ENCODE measurements at places on chromosomes 16 and 17.

DNA sequence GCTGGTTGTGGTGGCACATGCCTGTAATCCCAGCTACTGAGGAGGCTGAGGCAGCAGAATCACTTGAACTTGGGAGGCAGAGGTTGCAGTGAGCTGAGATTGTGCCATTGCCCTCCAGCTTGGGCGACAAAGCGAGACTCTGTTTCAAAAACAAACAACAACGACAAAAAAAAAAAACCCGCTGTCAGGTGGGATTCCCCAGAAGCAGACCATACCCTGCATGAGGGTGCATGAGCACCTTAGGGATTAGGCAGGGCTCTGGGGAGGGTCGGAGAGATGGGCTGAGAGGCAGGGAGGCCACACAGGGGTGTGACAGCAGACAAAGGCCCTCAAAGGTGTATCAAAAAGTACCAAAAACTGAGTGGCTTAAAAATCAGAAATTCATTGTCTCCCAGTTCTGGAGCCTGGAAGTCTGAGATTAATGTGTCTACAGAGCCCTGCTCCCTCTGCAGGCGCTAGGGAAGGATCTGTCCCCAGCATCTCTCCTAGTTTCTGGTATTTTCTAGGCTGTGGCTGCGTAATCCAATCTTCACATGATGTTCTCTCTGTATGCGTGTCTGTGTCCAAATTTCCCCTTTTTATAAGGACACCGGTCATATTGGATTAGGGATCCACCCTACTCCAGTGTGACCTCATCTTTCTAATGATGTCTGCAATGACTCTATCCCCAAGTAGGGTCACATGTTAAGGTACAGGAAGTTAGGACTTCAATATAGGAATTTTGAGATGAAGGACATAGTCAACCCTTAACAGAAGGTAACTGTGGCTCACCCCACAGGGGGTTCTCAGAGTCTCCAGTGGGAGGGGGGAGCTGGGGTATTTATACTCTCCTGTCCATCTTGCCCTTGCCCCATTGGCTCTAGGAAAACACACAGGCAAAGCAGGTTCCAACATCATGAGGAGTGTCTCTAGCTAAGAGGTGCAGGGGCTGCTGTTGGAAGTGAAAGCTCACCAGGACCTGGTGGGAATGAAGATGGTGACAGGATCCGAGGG is 13.6 kb upstream of the TVP23A start:
- no peak for DNase-seq

DNA sequence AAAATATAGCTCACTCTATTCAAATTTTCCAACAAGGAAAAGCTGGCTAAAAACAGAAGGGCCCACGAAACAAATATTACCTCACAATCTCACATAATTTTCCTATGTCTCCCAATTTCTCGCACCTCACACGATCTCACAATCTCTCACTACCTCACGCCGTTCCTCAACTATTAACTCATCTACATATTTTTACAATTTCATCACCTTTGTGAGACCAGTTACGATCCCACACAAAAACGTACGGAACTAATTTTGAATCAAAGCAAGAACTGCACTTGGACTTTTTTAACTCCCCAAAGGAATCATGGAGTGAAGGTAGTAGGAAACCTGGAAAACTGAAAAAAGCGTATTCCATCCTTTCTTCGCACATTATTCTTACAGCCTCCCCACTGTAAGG is 1.1 kb downstream of the CBX1 start:
- DNase-seq: no peak

DNA sequence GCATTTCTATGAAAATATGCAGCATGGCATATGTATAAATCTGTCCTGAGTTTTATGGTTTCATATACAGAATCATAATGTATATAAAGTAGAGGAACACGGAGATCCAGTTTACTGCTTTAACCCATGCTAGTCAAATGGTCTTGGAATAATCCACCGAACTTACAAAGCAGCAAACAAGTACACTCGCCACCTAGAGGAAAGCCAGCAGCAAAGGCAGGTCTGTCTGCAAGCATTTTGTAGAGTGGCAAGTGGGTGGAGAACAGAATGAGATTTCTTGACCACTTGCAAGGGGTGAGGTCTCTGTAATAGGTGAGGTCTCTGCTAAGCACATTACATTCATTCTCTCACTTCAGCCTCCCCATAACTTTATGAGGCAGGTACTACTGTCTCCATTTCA is 308.3 kb downstream of the CA10 start:
- DNase-seq: no peak

DNA sequence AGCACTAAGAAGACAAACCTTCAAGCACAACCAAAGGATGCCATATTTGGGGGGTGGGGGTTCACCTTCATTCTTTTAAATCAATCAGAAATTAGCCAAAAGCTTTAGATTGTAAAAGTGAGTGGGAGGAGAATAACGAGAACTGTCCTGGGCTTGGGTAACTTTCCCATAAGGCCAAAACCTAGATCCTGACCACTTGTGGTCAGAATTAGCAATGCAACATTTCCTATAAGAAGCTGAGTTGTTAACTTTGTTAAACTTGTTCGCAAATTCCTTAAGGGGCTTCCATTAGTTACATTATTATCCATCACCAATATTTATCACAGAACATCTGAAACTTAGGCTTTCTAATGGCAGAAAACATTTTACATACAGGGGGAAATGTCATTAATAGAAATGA is 25.1 kb downstream of the STAT5B start:
- DNase-seq: no peak

DNA sequence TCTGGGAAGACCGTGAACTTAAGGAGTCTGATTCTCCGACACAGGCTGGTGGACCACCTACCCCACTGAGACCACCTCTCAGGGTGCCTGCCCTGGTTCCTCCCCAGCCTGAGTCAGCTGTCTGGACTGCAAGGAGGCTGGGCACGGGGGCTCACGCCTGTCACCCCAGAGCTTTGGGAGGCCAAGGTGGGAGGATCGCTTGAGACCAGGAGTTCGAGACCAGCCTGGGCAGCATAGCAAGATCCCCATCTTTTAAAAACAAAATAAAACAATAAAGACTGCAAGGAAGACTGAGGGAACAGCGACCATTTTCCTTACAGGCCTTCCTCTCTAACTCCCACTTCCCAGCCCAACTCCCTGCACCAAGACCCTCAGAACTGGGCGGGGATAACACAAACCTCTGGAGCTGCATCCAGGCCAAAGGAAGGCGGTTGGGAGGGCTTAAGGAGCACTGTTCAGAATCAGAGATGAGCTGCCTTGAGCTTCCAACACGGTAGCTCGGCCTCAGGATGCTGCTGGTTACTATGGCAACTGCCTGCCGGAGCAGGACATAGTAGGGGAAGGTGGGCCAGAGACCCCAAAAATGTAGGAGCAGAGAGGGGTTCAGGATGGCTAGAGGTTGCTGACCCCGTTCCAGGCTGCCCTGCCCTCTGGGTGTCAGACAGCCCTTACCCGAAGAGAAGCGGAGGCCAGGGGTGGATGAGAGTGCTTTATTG is 4.4 kb downstream of the APOBR start:
- DNase-seq: no peak

- DNase-seq: peak; percentile 5
Observed at GRCh38 chr16:77450790-77451487, 16.1 kb upstream of the ADAMTS18 start.

- no peak for DNase-seq
Observed at GRCh38 chr17:81309140-81309858, 14.2 kb upstream of the SLC38A10 start.

- DNase-seq: no peak
Observed at GRCh38 chr16:66832661-66833305, 2.0 kb upstream of the NAE1 start.

GRCh38 chr16:3134338-3135125 is at the start of gene ZNF213:
Gene ZNF213, plus strand, starts transcription at chr16:3135029. Its CDS starts 2,252 bp downstream, at chr16:3137281.
- DNase-seq: peak; percentile 98

- DNase-seq: no peak
Observed at GRCh38 chr17:45139533-45139920, 4.0 kb downstream of the ACBD4 start.

- DNase-seq: no peak
Observed at GRCh38 chr16:78444-79150, 572 bp downstream of the MPG start.

Data from NCI-H2171 (cell line).